ENCODE measurements at places on chromosomes 2 and 18. TPM values are rescaled to one million over a fixed set of nuclear protein-coding genes. Genes with fewer than 3 reads are reported as not detected.

The RNF103 gene
- 31.9 TPM for polyA plus RNA-seq

GRCh38 chr18:21181766-21182165 is 60.3 kb upstream of the GREB1L start:
- DNase-seq, result no peak

DNA sequence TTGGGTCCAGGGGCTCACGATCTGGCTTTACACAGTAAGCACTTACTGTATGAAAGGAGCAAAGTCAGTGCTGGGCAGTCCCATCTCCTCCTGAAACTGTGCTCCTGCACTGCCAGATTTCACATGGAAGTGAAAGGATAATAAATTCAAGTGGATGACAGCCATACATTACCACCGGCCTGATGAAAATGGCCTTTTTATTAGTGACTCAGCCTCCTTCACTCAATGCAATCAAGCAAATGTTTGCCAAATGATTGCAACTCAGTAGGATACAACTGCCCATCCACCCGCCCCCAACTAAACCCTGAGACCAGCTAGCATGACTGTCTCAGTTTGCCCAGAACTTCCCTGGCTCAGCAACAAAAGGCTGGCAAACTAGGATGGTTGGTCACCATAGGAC is 77.1 kb downstream of the MYO5B start:
- no peak for DNase-seq

GRCh38 chr2:238502956-238503791 is 76.4 kb downstream of the ASB1 start:
- DNase-seq, result no peak

DNA sequence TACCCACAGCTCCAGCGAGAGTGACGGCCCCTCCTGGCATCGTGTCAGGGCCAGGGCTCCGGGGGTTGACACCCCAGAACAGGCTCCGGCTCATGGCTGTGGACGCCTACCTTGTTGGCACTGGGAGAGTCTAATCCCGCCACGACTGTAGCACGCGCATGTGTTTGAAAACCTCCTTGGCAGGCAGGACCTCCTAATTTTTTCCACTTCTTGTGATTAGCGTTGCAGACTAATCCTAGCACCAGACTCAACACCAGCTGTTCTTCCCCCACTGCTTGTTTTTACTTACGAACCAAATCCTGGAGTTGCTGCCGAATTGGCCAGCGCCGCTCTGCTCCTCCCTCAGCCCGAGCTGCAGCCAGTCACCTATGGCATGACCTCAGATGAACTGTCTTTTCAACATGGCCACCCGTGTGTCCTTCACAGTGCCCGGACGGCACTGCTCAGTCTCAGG is 110.7 kb downstream of the KLHL29 start:
- no peak for DNase-seq

- no peak for DNase-seq
Measured at GRCh38 chr2:16939771-16940170, 274.1 kb upstream of the CYRIA start.

DNA sequence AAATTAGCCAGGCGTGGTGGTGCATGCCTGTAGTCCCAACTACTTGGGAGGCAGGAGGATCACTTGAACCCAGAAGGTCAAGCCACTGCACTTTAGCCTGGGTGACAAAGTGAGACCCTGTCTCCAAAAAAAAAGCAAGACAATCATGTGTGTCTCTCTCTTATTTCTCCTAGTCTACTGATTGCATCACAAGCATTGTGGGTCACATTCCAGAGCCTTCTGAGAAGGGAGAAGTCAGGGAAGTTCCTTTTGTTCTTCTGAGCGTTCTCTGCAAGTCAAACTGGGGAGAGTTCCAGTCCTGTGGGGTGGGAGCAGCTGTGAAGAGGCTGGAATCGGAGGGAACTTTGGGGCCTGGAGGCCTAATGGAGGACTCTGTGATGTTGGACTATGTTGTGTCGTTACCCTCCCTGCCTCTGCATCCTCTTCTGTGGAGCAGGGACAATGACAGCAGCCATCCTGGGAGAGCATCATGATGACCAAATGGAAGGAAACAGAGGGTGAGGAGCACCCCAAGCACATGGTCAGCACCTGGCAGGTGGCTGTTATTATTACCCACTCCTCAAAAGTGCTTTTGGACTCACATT is 115.4 kb downstream of the MRO start:
- DNase-seq, result no peak
